ENCODE measurements at places on chromosomes 3 and 15. TPM values are rescaled to one million over a fixed set of nuclear protein-coding genes. Genes with fewer than 3 reads are reported as not detected.

DNA sequence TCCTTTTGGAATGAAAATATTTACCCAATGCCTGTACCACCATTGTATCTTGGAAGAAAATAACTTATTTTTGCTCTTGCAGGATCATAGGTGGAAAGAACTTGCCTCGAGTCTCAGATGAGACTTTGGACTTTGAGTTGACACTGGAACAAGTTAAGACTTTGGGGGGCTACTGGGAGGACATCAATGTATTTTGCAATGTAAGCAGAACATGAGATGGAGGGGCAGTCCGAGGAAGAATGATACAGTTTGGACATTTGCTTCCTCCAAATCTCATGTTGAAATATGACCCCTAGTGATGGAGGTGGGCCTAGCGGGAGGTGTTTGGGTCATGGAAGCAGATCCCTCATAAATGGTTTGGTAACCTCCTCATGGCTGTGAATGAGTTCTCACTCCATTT, 1428.6 kb downstream of the ZPLD1 start:
- H3K27me3 ChIP-seq = no peaks in the 10 kb centered on the region
- no peak overlapping the region for H3K4me3 ChIP-seq
- DNase-seq = no peak
- H3K4me1 ChIP-seq = no peaks in the 10 kb centered on the region
- H3K27ac ChIP-seq = no peak overlapping the region

- no peaks in the 10 kb centered on the region for H3K36me3 ChIP-seq
- no peaks in the 10 kb centered on the region for H3K27me3 ChIP-seq
- DNase-seq = no peak
- no peak overlapping the region for H3K4me3 ChIP-seq
Measured at GRCh38 chr3:66394753-66395249, 106.0 kb downstream of the LRIG1 start.

GRCh38 chr15:37223089-37223488, 122.7 kb upstream of the MEIS2 start:
- H3K27ac ChIP-seq = no peak overlapping the region
- no peaks in the 10 kb centered on the region for H3K27me3 ChIP-seq
- H3K4me3 ChIP-seq = no peak overlapping the region

DNA sequence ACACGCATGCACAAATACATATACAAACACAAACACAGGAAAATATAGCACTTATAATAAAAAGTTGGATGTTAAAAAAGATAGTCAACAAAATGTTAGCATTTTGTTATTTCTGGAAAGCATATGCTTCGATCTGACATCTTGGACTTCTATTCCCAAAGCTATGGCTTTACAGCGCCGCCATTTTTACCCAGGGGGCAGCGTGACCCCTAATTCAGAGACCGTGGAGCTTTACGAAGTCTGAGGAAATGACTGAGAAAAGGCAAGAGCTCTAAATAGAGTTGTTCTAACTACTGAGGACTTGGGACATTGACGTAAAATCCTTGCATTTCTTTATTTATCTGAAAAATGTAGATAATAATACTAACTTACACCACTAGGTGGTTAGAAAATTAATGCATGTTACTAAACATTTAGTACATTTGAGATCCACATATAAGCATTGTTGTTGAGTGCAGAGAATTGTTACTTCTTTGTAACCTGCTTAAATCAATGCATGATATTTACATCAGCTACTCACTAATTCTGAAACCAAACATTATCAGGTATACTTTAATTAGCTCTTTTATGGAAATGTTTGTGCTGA, 155.4 kb downstream of the TP63 start:
- no peak for DNase-seq
- no peak overlapping the region for H3K4me3 ChIP-seq
- no peaks in the 10 kb centered on the region for H3K36me3 ChIP-seq
- H3K4me1 ChIP-seq = peaks cover 7% of the 10 kb centered on the region
- H3K27ac ChIP-seq = no peak overlapping the region

GRCh38 chr3:107690522-107691138, 167.9 kb downstream of the BBX start:
- DNase-seq = no peak
- no peaks in the 10 kb centered on the region for H3K4me1 ChIP-seq
- H3K4me3 ChIP-seq = no peak overlapping the region

GRCh38 chr15:80433836-80434235, 29.7 kb downstream of the ARNT2 start:
- no peaks in the 10 kb centered on the region for H3K27me3 ChIP-seq
- no peak overlapping the region for H3K4me3 ChIP-seq
- no peaks in the 10 kb centered on the region for H3K36me3 ChIP-seq
- no peak for DNase-seq

GRCh38 chr3:197801891-197802778, 11.1 kb downstream of the LRCH3 start:
- H3K27me3 ChIP-seq = no peaks in the 10 kb centered on the region
- H3K4me1 ChIP-seq = peaks cover 24% of the 10 kb centered on the region
- no peak overlapping the region for H3K27ac ChIP-seq
- DNase-seq = no peak
- H3K36me3 ChIP-seq = no peaks in the 10 kb centered on the region
- H3K4me3 ChIP-seq = no peak overlapping the region

The IMPG2 gene
- not detected for total RNA-seq

The PARP16 gene
- total RNA-seq = 2.9 TPM

The SCN5A gene
- total RNA-seq = not detected

The AGBL1 gene
- total RNA-seq = 29.7 TPM

The PPM1L gene
- total RNA-seq = 132 TPM

The C2CD4B gene
- total RNA-seq = 1.9 TPM

The TLR9 gene
- total RNA-seq = 0.07 TPM

The AMT gene
- not detected for total RNA-seq

The SH2D7 gene
- not detected for total RNA-seq

All from gastrocnemius medialis (tissue), 4 donors.